ENCODE measurements at places on chromosomes 12 and 14.

GRCh38 chr12:68224613-68225285 lies 861 bp downstream of the IL26 start:
- no peak for DNase-seq

DNA sequence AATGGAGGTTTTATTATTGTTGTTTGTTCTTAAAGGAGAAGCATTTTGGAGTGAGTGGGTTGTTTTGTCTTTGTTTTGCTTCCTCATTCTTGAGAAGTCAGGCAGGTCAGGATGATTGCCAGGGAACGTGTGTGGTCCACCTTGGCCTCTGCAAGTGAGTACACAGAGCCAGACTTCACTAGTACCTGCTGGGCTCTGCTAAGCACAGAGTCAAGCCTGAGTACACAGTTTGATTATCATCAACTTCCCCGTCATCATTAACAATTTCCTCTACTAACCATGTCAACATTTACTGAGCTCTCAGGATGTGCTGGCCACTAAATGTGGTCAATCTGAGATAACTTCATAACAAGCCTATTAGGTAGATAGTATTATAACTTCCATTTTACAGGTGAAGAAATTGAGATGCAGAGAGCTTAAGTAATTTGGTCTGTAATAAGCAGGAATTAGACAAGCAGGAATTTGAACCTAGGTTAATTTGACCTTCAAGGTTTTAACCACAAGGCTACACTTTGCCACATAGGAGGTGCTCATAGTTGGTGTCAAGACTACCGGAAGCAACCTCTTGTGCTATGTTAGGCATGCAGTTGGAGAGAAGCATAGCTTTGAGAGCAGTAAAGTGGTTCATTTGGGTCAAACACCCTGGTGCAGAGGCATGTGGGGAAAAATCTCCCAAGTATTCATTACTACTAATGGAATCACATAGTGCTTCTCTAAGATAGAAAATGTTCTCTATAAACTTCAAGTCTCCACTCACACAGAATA lies 178.3 kb downstream of the NUAK1 start:
- DNase-seq = no peak

- no peak for DNase-seq
These were observed 63.4 kb upstream of the DICER1 start for GRCh38 chr14:95220663-95221231.

DNA sequence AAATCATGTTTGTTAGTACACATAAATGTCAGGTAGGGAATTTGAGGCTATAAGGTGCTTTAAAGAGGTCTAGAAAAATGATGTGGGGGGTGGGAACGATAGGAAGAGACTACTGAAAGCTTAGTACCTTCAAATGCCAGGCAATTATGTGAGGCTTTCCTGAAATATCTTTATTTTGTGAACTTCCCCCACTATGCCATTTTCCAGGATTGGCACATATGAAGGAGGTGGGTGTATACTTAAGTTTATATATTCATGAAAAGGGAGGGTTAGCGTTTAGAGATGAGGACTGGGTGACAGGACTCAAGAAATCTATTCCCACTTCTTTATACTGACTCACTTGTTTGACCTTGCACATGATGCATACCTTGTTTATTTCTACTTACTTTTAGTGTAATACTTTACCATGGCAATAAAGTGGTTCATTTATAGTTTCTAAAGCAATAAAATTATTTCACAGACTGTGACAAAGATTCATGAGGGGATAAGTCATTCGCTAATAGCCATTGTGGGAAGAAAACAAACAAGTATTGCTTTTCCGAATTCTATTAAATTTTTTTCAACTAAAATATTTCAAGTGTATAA lies 77.1 kb downstream of the PLEKHA5 start:
- DNase-seq = no peak

GRCh38 chr14:96100161-96101064 lies 61.3 kb downstream of the C14orf132 start:
- DNase-seq = peak; percentile 75

DNA sequence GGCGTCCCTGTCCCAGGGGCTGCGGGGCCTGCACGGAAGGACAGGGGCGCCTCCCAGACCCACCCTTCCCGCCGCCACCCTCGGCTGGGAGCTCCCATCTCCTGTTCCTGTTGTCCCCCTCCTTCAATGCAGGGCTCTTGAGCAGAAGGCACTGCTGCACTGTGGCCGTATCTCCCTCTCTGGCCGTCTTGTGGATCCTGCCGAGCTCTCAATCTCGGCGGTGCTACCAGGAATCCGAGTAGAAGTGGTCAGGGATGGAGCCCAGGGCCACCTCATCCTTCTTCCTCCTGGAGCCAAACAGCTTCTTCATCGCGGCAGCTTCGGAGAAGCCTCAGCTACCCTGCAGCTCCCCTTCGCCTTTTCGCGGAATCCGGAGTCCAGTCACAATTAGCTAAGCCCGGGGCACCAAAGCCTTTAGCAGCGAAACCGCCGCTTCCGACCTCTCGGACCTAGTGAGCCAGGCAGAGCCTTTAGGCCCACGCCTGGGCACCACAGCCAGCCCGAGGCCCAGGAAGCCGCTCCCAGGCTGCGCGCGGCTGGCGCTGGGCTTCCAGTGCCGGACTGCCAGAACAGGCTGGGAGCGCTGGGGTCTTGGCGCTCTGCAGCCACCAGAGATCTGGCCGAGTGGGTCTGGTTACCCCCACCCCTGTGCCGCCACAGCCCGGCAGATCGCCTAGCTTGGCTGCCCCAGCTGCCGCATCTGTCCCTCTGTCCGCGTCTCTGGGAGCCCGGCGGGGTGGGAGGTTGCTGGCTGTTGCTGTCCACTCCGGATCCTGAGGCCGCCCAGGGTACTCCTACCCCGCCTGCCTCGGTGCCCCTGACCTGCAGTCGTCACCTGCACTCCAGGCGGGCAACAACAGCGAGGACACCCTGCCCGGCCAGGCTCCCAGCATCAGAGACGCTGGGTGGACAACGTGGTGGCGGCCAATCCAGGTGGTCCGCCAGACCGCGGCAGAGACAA lies 69.1 kb downstream of the ASCL4 start:
- no peak for DNase-seq

GRCh38 chr12:12899530-12900380 lies 8.4 kb downstream of the GPRC5A start:
- DNase-seq = no peak

- DNase-seq = no peak
These were observed 352.0 kb downstream of the BTG1 start for GRCh38 chr12:91793676-91794075.

DNA sequence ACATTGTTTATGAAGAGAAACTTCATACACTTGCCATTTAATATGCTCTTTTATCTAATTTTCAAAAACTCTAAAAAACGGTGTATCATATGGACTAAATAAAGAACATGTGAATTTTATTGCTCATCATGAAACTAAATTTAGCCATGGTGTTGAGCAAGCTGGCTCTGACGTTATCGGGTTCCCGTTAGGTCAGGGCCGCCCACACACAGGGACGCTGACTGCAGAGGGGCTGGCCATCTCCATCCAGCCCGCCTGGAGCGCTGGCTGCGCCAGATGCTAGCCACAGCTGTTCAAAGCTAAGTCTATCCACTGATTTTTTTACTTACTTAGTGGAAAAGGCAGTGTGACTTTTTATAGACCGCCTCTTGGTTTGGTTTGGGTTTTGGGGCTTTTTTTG lies 36.5 kb upstream of the DYNC1H1 start:
- peak; percentile 89 for DNase-seq

GRCh38 chr12:10214895-10215267 lies 2.2 kb downstream of the GABARAPL1 start:
- DNase-seq = peak; percentile 43

DNA sequence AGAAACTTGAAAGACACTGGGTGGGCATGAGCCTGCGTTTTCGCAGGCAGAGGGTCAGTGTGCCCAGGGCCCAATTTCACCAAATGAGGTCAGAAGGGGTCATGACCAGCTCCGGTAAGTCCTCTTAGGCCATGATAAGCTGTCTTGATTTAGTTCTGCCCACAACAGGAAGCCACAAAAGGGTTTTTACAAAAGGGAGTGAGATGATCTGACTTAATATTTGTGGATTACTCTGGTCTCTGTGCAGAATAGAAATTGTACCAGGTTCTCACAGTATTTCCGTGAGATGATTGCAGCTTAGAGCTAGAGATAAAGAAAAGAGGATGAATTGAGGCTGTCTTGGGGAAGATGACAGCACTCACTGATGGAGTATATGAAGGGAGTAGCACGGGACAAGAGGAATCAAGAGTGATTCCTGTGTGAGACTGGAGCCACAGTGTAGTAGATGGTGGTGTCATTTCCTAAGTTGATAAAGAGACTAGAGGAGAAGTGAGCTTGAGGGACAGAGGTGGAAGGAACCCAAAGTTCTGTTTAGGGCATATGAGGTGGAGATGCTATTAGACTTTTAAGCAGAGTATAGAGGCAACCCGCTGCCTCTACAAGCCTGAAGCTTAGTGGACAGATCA lies 288.3 kb upstream of the AMIGO2 start:
- no peak for DNase-seq

DNA sequence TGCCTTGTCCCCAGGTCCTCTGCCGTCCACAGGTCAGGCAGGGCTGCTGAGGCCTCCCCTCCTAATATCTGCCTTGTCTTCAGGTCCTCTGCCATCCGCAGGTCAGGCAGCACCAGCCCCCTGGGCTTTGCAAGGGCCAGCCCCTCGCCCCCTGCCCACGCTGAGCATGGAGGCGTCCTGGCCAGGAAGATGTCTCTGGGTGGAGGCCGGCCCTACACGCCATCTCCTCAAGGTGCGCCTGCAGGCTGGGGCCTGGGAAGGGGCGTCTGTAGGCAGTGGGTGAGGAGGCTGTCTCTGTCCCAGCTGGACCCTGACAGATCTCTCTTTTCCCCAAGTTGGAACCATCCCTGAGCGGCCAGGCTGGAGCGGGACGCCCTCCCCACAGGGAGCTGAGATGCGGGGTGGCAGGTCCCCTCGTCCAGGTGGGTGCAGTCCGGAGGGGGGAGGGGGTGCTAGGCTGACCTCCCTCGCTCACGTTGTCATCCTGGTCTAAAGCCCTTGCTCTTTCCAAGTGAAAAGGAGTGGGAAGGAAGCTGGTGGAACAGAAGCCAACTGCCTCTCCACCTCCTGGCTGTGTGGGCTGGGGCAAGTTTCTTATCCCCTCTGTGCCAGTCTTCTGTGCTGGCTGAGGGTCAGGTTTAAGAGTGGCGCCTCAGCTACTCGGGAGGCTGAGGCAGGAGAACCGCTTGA lies 13.9 kb upstream of the PUS1 start:
- DNase-seq = no peak

- no peak for DNase-seq
These were observed 31.8 kb downstream of the SLC16A7 start for GRCh38 chr12:59627582-59627981.

DNA sequence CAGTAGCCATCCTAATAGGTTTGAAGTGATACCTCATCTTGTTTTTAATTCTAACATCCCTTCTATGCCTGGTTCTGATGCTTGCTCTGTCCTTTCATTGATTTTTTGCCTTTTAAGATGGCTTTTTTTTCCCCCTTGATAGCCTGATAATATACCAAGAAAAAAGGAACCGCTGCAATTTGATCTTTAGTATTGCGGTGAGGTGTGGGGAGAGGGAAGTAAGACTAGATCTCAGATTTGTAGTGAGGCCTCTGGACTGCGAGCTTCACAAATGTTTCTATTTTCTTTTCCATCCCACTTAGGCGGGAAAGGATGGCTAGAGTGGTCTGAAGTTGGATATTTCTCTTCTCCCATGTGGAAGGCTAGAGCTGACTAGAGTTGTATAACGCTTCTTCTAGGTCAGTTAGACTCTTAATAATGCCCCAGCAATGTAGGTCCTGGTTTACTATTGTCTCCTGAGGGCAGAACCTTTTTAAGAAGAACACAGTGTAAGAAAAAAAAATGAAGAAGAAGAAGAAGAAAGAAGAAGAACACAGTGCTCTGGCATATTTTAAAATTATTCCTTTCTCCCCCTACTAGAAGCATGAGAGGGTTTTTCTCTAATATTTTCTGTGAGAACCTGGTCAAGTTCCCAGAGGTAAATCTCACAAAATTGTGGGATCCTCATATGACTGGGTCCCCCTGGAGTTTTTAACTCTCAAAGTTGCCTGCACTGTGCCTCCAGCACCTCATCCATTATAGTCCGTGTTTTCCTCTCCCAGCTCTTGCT lies 11.9 kb upstream of the KLRB1 start:
- no peak for DNase-seq

DNA sequence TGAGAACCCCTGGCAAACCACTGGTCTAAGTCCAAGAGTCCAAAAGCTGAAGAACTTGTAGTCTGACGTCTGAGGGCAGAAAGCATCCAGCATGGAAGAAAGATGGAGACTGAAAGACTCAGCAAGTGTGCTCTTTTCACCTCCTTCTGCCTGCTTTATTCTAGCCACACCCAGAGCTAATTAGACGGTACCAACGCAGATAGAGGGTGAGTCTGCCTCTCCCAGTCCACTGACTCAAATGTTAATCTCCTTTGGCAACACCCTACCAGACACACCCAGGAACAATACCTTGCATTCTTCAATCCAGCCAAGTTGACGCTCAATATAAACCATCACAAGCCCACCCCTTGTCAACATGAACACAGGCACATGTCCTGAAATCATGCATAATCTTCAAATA lies 155.1 kb downstream of the CCDC59 start:
- DNase-seq = no peak

GRCh38 chr14:96729889-96730288 lies 67.3 kb upstream of the VRK1 start:
- no peak for DNase-seq

DNA sequence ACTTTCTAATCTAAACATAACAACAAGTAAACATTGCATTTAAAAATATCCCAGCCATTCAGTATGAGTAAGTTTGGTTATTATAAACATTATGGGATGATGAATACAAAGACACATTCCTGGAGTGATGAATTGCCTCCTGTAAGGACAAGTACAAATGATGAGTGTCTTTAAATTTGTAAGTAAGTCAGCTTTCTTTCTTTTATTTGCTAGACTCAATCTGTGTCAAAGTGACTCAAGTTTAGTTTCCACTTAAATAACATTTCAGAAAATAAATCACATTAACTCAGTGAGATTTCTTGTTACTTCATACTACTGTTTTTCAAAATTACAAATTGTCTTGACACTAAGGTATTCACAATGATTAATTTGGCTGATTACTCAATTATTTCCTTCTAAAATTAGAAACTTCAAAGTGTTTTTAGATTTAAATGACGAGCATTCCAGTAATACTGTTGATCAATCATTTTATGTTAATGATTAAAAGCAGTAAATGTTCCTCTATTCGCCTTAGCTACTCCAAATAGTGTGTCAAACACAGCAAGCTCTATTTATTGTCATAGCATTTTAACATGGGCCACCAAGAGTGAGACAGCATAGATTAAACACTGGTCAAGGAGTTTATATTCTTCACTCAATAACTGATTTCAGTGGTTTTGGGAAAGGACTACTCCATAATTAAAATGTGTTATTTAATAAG lies 658.0 kb upstream of the MDGA2 start:
- DNase-seq = no peak

GRCh38 chr12:48157018-48157888 lies at the start of gene ASB8:
Gene ASB8, minus strand, starts transcription at chr12:48157515. Its CDS starts 4,019 bp downstream, at chr12:48153496.
- peak; percentile 99 for DNase-seq

GRCh38 chr14:100030452-100031153 lies 34.6 kb upstream of the EVL start:
- DNase-seq = no peak

GRCh38 chr12:64665514-64665913 lies 55.2 kb downstream of the RASSF3 start:
- no peak for DNase-seq
